ENCODE measurements at places on chromosomes 11 and 22. TPM values are rescaled to one million over a fixed set of nuclear protein-coding genes. Genes with fewer than 3 reads are reported as not detected.

Gene FOSL1
- 3.7 TPM for total RNA-seq

Gene E2F8
- total RNA-seq = 41.9 TPM

Gene PDGFB
- total RNA-seq = 0.48 TPM

Gene PEX26
- 41.3 TPM for total RNA-seq

Gene KCNK4
- not detected for total RNA-seq

Gene AP5B1
- total RNA-seq = 21.2 TPM

Gene IFITM2
- total RNA-seq = 1,497 TPM

Gene RIMBP3C
- 0.59 TPM for total RNA-seq

Gene PIK3IP1
- 26.9 TPM for total RNA-seq

Gene SCARF2
- 1.1 TPM for total RNA-seq

Gene APOBEC3F
- total RNA-seq = 28.3 TPM

Gene VSIG10L2
- not detected for total RNA-seq

Gene PDGFD
- total RNA-seq = not detected

Gene MUC5B
- total RNA-seq = not detected

Gene BTG4
- total RNA-seq = not detected
